Kidney glomerular epithelial cell (primary cell): ENCODE measurements at places on chromosomes 11 and 22.

DNA sequence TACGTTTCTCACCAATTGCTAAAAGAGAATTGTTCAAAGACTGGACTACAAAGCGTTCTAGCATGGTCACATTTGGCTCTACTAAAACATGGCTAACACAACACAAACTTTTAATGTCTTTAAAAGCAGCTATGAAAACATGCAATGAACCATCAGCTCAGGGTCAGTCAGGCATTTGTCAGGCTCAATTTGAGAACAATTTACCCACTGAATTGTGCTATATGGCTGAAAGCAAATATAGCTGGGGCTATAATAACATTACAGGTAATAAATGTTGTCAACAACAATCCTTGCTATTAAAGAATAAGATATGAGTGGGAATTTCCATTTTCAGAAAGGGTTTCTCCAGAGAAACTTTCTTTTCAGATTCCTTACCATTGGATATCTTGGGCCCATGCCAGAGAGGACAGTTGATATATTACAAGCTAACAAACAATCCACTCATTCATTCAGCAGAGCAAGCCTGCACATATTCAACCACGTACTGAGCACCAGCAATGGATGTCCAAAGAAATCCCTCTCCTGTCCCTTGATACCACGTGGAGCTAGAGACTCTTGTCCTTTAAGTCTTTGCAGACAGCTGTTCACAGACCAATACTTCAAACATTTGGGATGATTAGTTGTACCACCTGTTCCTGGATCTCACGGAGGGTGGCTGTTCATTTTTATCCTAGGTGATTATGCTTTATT is 82.5 kb upstream of the DDI1 start:
- no peak for DNase-seq

DNA sequence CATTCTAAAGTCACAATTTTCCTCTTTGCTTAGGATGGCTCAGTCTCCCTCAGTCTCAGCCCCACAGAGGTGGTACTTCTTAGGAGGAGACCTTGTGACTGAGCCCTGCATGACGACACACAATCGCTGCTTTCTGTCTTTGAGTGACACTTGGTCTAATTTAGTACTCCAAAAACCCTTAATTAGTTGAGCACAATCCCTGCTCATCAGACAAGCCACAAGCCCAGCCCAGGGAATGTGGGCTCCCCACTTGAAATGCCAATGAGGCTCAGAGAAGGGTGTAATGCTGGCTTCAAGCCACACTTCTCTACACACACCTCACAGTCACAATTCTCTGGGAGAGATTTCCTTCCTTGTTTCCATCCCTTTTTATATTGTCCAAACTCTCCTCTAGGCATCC is 101.8 kb downstream of the FEZ1 start:
- no peak for DNase-seq

- peak; percentile 59 for DNase-seq
Observed at GRCh38 chr11:75022759-75023396, 34.1 kb downstream of the NEU3 start.

GRCh38 chr11:79931692-79932091 is 490.9 kb upstream of the TENM4 start:
- no peak for DNase-seq

GRCh38 chr11:120929090-120929489 is 94.8 kb upstream of the TBCEL start:
- DNase-seq, result peak; percentile 26

DNA sequence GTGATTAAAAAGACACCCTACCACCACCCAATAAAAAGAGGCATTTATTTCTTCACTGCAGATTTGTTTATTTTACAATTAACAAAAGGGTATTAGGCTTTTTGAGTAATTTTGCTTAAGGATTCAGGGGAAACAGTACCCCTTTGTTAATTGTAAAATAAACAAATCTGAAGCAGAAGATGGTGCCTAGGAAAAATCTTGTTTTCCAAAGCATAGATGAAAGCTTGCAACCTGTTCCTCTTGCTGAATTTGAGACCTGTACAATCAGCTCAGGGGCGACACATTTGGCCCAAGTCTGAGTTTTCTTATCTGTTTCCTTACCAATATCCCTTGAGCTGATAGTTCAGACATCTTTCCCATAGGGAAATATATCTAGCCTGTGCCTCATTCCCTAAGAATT is 171.9 kb downstream of the GRIA4 start:
- DNase-seq, result no peak

DNA sequence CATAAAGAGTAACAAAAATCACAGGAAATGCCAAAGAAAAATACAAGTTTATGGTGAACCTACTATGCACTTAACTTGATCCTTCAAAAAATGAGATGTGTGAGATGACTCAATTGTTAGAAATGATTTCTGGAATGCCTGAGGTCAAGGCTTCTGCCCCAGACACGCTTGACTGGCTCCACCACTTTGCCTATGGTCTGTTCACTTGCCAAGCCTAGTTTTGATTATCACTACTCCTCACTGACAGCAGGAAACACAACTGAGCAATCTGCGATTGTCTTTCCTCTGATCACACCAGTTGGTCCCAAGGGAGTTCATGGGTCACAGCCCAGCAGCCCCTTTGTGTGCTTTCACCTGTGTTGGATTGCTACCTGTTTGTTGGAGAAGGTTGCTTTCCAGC is 20.6 kb upstream of the PRDM10 start:
- DNase-seq, result peak; percentile 89

GRCh38 chr11:92035488-92035887 is 189.1 kb upstream of the FAT3 start:
- no peak for DNase-seq

GRCh38 chr11:122270535-122270934 is 154.5 kb upstream of the BLID start:
- DNase-seq, result no peak

DNA sequence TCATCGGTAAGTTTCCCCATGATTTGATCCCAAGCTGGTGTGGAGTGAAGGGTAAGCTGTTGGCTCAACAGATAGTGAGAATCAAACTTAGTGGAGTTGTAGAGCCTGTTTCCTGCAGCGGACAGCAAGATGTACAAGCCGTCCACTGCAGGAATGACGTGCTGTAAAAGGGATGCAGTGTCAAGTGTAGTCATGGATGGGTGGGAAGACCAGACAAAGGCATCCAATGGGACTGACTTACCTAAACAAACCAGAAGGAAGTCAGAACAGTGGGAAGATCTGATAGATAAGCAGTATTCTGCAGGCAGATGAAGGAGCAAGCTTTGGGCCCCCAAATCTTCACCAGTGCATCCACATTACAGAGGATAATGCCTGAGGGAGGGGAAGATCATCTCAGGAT is 8.8 kb downstream of the ZBTB16 start:
- DNase-seq, result no peak

- DNase-seq, result peak; percentile 79
Observed at GRCh38 chr11:78420255-78420764, 2.7 kb upstream of the GAB2 start.

- no peak for DNase-seq
Observed at GRCh38 chr22:46744581-46744980, 6.5 kb upstream of the CERK start.

DNA sequence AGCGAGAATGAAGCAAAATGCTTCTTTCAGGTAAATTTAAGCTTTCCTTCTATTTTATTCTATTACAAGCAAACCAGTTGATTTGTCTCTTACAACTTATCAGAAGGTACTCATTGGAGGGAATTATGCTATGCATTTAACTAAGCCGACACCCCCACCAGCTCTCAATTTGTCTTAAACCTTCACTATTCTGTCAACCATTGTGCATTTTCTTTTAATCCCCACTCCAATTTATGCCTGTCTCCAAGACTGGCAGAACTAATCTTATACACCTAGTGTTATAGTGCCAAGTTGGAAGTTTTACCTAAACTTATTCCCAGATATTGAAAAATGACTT is 12.5 kb downstream of the TAF1D start:
- no peak for DNase-seq

GRCh38 chr11:48055292-48056132 is 75.2 kb downstream of the PTPRJ start:
- peak; percentile 94 for DNase-seq

GRCh38 chr11:65218446-65218845 is 36.7 kb downstream of the CAPN1 start:
- no peak for DNase-seq

GRCh38 chr11:110159476-110159875 is 66.3 kb downstream of the ZC3H12C start:
- DNase-seq, result no peak

- DNase-seq, result no peak
Observed at GRCh38 chr11:45538363-45538762, 127.1 kb downstream of the CHST1 start.

DNA sequence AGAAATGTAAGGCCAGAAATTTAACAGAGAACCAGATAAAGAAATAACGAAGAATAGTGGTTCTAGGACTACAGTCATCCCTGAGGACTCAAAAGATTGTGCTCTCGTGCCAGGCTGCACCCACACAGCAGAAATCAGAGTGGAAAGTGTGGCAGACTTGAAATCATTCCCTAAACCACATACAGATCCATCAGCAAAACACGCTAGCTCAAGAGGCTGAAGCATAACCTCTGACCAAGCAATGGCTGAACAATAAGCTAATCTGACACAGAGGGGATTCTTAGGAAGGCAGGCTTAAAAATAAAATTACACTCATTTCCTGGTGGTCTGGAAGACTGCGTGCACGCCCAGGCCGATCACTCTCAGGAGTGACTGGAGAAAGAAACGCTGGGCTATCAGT is 19.0 kb downstream of the NCF4 start:
- no peak for DNase-seq

- DNase-seq, result no peak
Observed at GRCh38 chr22:33875316-33875715, 45.0 kb downstream of the LARGE1 start.

DNA sequence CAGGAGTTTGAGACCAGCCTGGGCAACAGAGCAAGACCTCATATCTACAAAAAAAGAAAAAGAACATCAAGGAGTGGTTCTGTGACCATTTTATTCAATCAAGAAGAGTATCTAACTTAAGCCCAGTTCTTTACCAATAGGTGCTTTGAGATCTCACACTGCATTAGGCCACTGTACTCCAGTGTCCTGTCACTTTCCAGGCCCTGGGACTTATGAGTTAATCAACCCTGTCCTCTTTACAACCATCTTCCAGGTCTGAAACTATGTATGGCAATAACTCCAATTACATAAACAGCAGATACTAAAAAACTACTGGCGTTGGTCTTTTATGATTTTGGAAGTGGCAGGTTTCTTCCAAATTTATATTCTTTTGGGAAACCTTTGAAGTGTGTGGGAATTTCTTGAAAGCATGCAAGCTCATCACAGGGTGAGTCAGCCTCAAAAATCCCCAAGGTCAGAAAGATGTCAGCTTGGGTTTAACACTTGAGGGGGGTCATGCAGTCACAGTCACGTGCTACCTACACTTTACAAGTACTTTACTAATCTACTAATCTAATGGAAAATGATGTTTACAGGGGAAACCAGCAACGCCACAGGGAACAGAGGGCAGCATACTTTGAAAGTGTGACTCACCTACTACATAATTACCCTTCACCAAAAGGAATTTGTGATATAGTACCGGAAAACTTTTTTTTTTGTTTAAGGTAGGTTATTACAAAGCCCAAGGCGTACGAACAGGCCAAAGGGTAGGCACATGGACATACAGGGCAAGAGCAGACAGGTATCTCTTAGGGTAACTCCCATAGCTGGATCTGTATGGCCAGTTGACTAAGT is 15.6 kb downstream of the PISD start:
- peak; percentile 99 for DNase-seq

GRCh38 chr11:112643416-112643815 is 317.8 kb upstream of the NCAM1 start:
- DNase-seq, result no peak

DNA sequence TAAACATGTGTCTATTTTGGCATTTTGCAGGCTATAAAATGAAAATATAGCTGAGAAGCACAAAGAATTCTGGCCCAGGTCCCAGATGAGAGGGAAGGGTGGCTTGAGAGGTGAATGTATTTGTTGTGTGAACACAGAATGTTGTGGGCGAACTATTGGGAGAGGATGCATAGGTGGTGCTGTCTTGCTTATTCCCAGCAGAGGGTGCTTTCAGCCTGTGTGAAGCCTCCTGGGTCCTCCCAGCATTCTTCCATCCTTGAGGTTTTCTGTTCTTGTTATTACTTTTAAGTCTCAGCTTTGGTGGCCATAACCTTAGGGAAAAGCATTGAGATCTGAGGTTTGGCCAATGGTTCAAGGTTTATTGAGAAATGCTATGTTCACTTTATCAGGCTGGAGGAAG is 108.7 kb upstream of the SNX19 start:
- DNase-seq, result peak; percentile 16

DNA sequence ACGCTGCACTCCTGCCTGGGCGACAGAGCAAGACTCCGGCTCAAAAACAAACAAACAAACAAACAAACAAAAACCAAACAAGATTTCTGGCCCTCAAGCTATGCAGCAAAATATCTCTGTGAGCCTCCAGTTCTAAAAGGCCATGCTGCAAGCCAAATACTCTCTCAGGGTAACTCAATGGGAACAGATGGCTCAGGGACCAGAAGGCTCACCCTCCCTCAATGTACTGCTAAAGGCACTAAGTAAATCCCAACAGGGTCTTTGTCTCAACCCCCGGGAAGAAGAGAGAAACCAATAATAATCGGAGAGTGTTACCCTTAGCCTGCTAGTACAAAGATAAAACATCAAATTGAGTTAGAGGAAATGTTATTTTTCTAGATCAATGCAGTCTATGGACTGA is 119.7 kb upstream of the ZC3H12C start:
- no peak for DNase-seq

GRCh38 chr11:74769055-74769707 is 20.5 kb downstream of the RNF169 start:
- no peak for DNase-seq

DNA sequence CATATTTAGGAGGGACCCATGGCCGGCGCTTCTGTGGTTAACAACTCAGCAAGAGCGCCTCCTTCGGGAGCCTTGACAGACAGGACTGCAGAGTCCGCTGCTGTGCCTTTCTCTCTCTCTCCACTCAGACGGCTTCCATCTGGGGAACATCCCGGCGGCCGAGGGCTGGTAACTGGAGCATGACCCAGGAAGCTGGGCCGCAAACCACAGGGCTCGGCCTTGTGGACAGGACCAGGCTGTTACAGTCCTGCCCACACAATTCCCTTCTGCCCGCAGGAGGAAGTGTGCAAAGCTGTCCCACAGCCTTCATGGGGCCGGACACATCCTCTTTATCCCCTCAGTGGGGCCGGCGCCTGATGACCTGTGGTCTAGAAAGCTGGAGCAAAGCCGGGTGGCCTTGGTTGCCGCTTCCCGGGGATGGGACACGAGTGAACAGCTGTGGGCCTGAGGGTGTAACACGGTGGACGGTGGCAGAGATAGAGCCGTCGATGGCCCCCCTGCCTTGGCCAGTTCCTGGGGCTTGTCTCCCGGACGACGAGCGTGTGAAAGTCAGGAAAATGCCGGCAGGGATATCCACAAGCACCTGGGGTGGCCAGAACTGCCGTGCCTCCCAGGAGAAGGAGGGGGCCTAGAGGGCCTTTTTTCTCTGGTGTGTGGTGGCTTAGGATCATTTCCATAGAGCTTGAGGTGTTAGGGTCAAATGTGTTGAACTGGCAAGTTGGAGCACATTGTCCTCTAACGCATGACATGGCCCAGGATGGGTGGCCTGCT is 50.1 kb downstream of the FBLN1 start:
- DNase-seq, result peak; percentile 69
